ENCODE measurements at places on chromosomes 3 and 15. TPM values are rescaled to one million over a fixed set of nuclear protein-coding genes. Genes with fewer than 3 reads are reported as not detected.

Gene UCN2
- not detected for total RNA-seq

Gene CCDC39
- 0.34 TPM for total RNA-seq

Gene RTP4
- total RNA-seq: 3.1 TPM

Gene TADA3
- 39.5 TPM for total RNA-seq

Gene VEPH1
- total RNA-seq: 8.2 TPM

Gene XCR1
- not detected for total RNA-seq

Gene C2CD4B
- 96.0 TPM for total RNA-seq

Gene TMCO5A
- not detected for total RNA-seq

Gene CLDN1
- total RNA-seq: 0.79 TPM

Gene TEX264
- total RNA-seq: 64.7 TPM

Gene TTLL13
- 0.09 TPM for total RNA-seq

Gene SLC22A13
- 0.19 TPM for total RNA-seq

Gene A4GNT
- not detected for total RNA-seq

Gene HAPLN3
- 95.6 TPM for total RNA-seq

Gene RTP1
- not detected for total RNA-seq

Gene ANKUB1
- not detected for total RNA-seq

Gene UROC1
- total RNA-seq: not detected

Gene CFAP44
- 0.98 TPM for total RNA-seq
